ENCODE measurements at places on chromosomes 12 and 14.

DNA sequence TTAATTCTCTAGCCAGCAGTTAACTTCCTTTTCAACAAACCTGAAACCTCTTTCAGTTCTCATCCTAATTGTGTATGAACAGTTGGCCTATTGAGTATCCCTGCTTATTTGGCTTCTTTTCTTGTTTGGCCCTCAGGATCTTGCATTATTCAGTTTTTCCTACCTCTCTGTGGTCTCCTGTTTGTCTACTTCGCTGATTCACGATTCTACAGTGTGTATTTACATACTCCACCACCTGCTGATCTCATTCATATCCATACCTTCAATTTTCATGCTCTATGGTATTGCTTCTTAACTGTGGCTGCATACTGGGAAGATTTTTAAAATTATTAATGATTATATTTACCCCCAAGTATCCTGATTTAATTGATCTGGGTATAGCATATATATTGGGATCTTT is 56.4 kb downstream of the RASSF9 start:
- no peak for DNase-seq

GRCh38 chr12:701896-702539 is 38.8 kb upstream of the NINJ2 start:
- no peak for DNase-seq

- DNase-seq, result no peak
Measured at GRCh38 chr14:93320489-93320888, 12.3 kb downstream of the BTBD7 start.

- no peak for DNase-seq
Measured at GRCh38 chr12:113559466-113559865, 87.8 kb upstream of the LHX5 start.

- no peak for DNase-seq
Measured at GRCh38 chr14:100569734-100570286, 17.4 kb downstream of the BEGAIN start.

DNA sequence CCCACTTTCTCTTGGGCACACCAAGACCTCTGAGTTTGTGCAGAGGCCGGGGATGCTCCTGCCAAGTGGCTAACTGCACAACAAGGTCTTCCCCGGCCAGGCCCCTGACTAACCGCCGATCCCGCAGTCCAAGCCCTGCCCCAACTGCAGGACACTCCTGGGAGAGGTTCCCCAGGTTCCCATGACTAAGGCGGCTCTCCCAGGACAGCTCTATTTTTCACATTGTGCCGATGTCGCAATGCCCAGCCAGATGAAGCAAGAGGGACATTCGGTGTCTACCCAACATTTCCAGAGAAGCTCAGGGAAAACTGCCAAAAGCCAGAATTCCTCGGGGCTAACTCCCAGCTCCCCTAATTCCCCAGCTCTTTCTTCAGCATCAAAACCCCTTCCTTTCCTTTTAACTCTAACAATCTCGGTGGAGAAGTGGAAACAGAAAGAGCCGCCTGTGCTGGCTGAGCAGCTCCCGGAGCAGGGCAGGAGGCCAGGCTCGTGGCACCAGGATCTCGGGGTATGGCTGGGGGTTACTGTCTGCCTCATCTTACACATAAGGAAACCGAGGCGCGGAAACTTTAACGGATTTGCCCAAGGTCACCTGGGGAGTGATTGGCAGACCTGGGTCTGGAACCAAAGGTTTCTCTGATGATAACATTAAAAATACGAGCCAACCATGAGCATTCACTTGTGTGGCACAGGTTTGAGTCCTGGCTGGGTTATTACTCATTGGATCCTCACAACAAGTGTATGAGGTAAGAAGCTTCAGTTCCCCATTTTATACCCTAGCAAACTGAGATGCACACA is 318.2 kb downstream of the BCL11B start:
- no peak for DNase-seq

GRCh38 chr14:81436296-81437138 is 36.4 kb upstream of the STON2 start:
- peak; percentile 75 for DNase-seq

GRCh38 chr12:49698619-49699545 is 8.3 kb downstream of the FMNL3 start:
- no peak for DNase-seq

GRCh38 chr12:67269633-67270573 is 745 bp downstream of the CAND1 start:
- DNase-seq, result no peak

DNA sequence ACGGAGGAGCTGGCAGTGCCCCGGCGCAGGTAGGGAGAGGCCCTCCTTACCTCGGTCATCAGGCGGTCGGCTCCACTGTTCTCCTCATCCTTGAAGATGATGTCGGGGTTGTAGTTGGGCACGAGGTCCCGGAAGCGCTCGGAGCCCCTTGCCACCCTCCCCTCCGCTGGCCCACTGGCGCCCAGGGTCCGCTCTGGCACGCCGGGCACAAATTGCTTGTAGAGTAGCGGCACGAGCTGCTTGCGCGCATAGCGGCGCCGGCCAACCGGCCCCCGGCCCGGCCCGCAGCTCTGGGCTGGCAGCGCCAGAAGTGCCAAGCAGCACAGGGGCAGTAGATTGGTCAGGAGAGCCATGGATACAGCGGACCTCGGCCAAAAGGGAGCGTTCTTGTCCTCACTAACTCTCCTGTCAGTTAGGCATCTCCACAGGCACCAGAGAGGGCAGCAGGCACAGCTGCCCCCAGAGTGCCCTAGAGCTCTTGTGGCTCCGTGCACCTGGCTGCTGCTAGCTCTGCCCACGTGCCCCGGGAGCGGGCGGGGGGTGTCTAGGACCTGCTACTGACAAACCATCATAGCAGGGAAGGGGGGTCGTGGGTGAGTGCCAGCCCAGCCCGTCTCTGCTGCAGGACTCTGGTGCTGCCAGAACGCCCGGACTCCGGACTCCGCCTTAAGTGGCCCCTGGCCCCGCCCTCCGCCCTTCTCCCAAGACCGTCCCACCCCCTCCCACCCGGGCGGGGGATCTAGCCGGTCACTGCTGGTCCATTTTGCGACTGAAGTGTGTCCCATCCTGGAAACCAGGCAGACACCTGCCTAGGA is at the start of gene DHH:
Gene DHH, minus strand, starts transcription at position 642 of the 815 bp plus-strand sequence. Its CDS starts 289 bp downstream, at position 353.
- peak; percentile 57 for DNase-seq

DNA sequence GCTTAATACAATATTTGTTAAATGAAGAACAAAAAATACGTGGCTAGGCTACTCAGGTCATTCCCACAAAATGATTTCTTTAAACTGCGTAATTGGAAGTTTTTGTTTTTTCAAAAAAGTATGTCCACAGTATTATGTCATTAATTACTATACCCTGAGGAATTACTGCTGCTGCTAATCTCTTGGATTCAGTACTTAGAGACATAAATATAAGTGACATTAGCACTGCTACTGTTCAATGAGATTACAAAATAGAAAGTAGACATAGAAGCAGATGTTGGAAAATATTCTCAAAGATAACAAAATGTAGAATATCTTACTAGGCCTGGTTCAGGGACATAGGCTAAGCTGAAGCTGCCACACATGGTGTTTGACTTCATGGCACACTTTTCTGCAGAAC is 36.3 kb downstream of the HMGA2 start:
- DNase-seq, result no peak
